Stimulated activated CD4-positive, alpha-beta T cell treated with anti-CD3 and anti-CD28 coated beads, Interleukin-1b, Interleukin-23, amount 100 ng/mL, for 1 hour (primary cell): ENCODE measurements at places on chromosomes 2 and 18.

DNA sequence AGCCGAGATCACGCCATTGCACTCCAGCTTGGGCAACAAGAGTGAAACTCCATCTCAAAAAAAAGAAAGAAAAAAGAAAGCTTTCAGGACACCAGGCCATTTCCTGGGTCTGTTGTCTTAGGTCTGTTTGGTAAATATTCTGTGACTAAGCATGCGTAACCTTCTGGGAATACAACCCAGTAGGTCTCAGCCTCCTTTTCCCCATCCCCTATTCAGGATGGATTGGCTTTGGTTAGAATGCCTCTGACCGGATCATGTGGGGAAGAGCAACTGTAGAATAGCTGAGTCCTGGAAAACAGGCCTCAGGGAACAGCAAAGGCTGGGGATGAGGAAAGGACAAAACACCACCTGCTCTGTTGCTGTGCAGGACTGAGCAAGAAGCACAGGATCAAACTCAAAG, 1.6 kb upstream of the PDCL3 start:
- no peak for DNase-seq

DNA sequence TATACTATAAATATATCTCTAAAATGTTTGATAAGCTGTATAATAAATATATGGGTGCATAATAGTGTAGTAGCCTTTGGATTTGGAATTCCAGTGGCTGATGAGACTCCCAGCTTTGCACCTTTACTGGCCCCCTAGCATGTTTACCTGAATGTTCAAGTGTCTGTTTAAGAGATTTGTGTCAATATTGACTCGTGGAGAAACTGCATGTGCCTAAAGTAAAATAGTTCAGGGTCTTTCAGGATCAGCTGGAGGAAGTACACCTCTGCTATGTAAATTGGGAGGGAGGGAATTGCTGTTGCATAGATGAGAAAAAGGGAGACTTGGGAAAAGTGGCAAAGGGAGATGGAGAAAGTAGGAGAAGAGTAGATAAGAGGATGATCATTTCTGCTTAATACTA, 23.9 kb downstream of the ME2 start:
- DNase-seq = no peak

DNA sequence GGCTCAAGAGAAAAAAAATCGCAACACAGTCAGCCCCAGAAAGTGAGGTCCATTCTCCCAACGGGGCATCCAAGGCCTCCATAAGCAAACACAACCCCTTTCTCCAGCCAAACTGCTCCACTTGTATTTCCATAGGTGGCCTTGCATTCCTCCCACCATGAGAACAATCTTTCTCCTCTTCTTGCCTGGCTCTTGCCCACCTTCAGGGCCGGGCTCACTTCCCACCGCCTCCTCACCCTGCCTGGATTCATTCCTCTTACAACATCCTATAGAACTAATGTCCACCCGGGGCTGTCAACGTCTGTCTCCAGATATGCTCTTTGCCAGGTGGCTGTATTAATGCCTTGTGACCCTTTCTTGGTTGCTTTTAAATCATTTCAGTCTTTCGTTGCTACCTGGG, 124.5 kb downstream of the SMAD7 start:
- DNase-seq = no peak

- no peak for DNase-seq
Observed at GRCh38 chr2:128198656-128199055, 107.7 kb downstream of the UGGT1 start.

- no peak for DNase-seq
Observed at GRCh38 chr2:158599609-158600008, 142.9 kb downstream of the PKP4 start.

GRCh38 chr2:187129306-187129705, 280.3 kb upstream of the ZSWIM2 start:
- DNase-seq = no peak

DNA sequence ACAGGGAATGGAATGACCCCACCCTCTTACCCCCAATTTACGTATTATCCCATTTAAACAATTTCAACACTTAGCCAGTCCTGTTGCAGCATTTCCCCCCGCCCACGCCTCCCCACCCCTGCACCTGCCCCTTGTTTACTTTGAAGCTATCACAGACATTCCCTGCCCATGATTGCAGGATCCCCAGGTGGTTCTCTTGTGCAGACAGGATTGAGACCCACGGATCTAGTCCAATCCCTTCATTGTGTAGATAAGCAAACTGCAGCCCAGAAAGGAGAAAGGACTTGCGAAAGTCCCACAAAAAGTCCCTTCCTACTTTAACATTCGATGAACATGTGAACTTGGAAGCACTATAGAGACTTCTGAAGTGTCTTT, 38.9 kb downstream of the TMEM17 start:
- DNase-seq = no peak

DNA sequence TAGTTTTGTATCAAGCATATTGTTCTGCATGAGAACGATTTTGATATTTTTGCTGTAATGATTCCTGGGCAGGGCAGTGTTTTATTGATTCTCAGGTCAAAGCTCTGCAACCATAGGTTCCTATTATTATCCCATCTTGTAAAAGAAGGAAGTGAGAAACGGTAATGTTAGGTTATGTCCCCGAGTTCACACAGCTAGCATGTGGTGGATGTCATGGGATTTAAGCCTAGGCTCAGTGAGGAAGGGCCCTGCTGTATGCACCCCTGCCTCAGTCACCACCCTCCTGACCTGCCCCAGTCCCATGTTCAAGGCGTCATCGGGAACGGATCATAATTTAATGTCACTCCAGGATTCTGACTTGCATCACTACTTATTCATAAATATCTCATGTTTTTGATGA, 10.7 kb downstream of the ACP1 start:
- no peak for DNase-seq

GRCh38 chr18:10519999-10520935, 5.6 kb upstream of the NAPG start:
- DNase-seq = no peak

- DNase-seq = no peak
Observed at GRCh38 chr18:76741346-76741745, 81.0 kb upstream of the ZNF236 start.

DNA sequence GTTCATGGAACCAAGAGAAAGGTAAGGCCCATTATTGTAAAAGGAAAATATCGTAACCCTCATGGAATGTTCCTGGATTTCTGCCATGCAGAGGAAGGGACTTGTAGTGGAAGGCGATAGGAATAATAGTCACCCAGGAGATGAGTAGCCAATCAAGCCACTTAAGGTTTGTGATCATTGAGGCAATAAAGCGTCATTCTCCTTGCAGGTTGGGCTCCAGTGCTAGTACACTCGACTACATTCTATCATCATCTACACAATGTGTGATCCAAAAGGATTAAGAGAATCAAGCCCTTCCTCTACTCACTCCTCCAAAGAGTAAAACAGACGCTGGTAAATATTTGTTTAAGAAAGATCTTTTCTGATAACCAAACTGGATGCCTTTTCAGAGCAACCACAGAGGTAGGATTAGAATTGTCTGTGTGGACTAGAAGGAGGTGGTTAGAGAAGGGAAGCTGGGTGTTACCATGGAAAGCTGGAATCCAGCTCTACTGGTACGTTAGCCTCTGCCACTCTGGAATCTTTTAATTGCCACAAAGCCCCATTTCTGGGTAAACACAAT, 245.7 kb downstream of the IKZF2 start:
- no peak for DNase-seq

- DNase-seq = no peak
Observed at GRCh38 chr18:64100116-64100922, 48.6 kb downstream of the LINC00305 start.

GRCh38 chr2:75574106-75574505, 13.4 kb upstream of the EVA1A start:
- no peak for DNase-seq

- DNase-seq = no peak
Observed at GRCh38 chr2:48993576-48993975, 160.7 kb downstream of the FSHR start.

DNA sequence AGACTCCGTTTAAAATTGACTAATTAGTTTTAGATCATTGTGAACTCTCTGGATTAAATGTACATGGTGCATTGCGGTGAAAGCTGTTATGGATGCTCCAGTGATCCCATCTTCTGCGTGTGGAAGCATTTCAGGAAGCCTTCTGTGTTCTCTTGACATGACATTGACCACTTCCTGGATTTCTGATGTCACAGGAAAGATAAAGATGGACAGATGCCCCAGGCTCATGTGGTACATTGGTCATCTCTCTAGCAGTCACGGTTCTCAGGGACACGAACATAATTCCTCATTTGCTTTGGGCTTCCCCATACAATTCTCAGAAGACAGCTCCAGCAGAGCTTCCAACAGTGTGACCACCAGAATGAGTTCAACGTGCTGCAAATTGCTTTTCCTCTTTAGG, 26.9 kb downstream of the AGAP1 start:
- no peak for DNase-seq

GRCh38 chr2:202870431-202871299, 901 bp downstream of the ICA1L start:
- no peak for DNase-seq

DNA sequence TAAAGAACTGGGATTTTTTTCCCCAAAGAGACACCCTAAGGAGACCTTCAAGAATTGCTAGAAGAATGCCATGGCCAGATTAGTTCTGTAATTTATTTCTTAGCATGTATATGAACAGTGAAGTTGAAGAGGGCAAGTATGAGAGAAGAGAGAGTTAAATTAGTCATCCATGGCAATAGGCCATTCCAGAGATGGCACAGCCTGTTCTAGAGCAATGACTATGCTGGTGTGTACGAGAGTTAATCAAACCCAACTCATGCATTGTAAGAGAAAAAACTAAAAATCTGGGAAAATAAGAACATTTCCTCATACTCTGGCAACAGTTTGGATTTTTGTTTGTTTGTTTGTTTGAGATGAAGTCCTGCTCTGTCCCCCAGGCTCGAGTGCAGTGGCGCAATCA, 112.1 kb upstream of the PIK3C3 start:
- no peak for DNase-seq

DNA sequence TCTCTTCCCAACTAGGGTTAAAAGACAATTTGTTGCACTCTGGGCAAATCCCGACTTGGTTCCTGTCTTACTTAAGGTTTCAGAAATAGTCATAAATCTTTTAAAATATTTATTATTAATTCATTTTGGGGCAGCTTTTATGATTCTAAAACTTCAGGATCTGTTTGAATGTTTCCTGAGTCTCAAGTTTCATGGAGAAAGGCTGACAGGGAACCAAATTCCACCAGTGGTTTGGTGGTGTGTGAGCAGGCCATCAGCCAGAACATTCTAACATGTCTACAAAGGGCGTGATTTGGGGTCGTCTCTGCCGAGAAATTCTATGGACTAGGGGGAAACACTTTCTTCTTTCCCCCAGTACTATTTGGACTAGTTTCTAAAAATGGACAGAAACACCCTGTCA, 366.4 kb downstream of the ZNF521 start:
- no peak for DNase-seq

GRCh38 chr2:85524336-85524908, 14.5 kb upstream of the MAT2A start:
- DNase-seq = no peak

DNA sequence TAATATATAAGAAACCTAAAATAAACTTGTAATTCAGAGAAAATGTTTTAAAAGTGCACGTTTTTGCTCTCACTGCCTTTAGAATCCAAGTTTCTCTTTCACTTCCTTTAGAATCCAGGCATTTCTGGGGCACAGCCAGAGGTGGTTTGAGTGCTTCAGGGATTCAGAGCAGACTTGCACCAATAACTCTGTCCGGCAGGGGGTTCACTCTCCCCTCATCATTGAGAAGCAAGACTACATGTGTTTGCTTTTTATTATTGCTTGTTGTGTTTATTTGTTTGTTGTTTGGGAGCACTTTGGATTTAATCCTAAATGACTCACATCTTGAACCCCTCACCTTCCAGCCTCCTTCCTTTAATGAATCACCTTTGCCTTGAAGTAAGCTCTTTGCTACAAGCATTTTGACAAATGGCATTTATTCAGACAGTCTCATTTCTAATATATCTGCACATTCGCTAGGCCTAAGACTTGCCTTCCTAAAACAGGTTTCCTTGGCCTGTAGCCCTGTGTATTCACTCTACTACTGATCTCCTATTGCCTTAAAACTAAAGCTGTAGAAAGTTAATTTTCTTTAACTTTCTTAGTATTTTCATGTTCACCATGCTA, 233.5 kb upstream of the ATP5MC3 start:
- no peak for DNase-seq

GRCh38 chr2:194700726-194701125, 956.3 kb upstream of the SLC39A10 start:
- no peak for DNase-seq

GRCh38 chr2:3646446-3646845, 11.6 kb upstream of the ALLC start:
- no peak for DNase-seq

- no peak for DNase-seq
Observed at GRCh38 chr18:13703899-13704298, 22.5 kb downstream of the FAM210A start.

- no peak for DNase-seq
Observed at GRCh38 chr2:130310881-130311280, 31.8 kb upstream of the IMP4 start.

- DNase-seq = no peak
Observed at GRCh38 chr2:27655155-27655951, 8.1 kb downstream of the SUPT7L start.

DNA sequence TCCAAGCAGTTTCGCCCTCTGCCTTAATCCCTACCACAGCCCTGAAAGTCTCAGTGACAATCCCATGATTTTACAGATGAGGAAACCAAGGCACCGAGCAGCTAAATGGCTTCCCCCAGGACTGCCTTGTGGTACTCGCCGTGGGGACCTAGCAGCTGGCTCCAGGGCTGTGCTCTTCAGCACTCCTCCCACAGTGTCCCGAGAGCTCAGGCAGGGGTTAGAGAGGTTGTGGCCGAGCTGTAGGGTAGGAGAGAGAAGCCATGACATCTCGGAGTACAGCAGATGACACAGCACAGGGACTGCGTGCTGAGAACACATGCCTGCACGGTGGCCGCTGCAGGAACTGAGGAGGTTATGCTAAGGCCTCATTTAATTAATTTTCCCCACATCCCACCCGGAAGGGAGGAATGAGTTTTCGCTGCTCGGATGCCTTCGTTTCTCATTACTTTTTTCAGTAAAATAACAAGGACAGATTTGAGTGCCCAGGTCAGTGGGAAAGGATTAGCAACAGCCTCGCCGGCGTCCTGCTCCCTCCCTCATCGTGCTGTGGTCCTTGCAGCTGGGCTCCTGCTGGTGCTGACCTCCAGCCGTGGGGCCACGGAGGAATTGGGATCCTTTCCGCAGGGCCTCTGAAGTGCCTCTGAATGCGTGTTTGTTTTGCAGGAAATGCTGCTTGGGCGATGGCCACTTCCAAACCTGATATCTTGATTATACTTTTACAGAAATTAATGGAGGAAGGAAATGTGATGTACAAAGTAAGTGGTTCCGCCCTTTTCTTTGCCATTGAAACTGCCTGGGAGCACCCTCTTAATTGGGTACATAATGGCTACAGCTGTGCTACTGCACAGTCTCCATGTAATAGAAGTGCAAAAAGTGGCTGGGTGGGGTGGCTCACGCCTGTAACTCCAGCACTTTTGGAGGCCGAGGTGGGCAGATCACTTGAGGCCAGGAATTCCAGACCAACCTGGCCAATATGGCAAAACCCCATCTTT, 61.2 kb downstream of the WDSUB1 start:
- no peak for DNase-seq

DNA sequence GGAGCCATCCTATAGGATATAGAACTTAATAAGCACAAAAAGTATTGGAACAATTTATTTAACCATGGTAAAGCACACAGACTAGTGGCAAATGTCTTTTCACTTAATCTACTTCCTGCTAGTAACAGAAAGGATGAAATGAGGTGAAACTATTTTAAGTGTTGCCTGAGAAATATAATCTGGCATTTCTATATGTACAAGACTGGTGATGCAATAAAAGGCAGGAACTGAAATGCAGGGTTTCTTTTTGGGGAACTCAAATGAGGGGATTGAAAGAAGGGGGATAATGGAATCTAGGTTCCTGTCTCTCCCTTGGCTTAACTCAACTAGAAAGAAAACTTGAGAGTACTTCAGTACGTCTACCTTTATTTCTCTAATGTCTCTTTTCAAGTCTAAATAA, 122.3 kb downstream of the MEMO1 start:
- DNase-seq = no peak
